ENCODE measurements at places on chromosomes 7 and 10.
A peak's percentile ranks its signal among the peaks of the same experiment; 100 is the strongest.

- no peak for DNase-seq
These were observed 1.4 kb downstream of the SCD start for GRCh38 chr10:100348389-100348927.

DNA sequence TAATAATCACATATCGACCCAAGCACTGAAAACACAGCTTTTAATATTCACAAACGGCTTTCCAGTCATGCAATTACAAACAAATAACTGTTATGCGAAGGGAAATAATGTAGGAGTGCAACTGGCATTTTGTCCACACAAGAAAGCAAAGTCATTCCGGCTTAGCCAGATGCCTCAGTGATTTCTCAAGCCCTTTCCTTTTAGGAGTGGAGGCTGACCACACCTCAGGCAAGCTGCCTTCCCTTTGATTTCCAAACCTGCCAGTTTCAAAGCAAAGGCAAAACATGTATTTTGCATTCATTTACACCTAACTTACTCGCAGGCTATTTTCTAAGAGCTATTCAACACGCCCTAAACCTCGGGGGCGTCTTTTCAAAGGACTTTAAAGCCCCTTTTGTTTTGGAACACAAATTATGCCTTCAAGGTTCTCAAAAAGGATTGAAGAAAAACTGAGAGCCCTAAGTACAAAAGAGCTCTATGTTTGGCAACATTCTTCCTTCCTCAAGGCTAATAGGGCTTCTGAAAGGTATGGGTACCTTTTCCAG lies 109.6 kb downstream of the CPXM2 start:
- DNase-seq = no peak

DNA sequence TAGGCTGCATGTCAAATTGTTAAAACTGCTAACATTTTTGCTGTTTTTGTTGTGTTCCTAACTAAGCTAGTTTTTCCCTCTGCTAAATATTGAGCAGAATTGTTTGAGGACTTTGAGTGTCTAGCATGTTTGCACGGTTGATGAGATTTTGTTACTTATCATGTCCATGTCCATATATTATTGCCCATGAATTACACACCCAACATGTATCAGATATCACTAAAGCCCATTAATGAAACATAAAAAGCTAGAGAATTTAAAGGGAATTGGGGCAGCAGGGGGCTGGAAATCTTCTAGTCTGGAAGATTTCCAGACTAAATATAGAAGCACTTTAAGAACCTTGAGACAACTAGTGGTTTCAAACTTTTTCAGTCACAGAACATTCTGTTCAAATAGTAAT lies 197.7 kb downstream of the SNX10 start:
- DNase-seq = no peak

DNA sequence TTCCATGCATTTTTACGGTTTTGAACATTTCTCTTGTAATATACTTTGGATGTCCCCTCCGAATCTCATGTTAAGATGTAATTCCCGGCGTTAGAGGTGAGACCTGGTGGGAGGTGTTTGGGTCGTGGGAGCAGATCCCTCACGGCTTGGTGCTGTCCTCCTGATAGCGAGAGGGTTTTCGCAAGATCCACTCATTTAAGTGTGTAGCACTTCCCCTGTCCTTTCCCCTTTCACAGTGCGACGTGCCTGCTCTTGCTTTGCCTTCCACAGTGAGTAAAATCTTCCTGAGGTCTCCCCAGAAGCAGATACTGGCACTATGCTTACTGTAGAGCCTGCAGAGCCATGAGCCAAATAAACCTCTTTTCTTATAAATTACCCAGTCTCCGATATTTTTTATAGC lies 6.6 kb downstream of the GPR141 start:
- no peak for DNase-seq

DNA sequence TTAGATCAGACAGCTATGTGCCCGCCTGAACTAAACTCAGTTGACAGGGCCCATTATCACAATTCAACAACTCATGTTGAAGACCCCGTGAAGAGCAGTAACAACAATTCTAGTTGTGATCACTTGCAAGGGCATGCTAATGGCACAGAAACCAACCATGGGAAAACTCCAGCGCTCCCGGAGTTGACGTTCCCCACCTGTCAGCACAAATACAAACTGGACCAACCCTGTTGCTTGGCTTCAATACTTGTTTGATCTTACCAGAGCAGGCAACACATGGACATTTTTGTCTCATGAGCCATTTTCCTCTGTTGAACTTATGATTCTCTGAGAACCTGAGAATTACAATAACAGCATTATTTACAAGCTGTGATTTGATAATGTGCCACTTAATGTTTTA lies 119.0 kb upstream of the LANCL2 start:
- DNase-seq = no peak

DNA sequence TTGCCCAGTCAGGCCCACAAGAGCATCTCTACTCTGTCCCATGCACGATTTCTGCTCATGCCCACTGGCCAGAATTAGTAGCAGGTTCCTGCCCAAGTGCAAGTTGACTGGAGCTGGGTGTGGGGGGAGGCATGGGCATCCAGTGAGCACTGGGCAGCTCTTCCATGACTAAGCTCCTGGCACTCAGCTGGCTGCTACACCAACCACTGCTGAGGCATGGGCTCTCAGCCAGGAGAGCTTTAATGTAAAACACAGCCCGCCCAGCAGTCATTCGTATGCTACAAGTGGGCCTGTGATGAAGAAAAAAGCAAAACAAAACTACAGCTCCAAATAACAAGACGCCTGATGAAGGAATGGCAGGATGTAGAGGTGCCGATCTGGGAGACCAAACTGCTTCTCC lies 335.4 kb upstream of the PFKP start:
- no peak for DNase-seq

DNA sequence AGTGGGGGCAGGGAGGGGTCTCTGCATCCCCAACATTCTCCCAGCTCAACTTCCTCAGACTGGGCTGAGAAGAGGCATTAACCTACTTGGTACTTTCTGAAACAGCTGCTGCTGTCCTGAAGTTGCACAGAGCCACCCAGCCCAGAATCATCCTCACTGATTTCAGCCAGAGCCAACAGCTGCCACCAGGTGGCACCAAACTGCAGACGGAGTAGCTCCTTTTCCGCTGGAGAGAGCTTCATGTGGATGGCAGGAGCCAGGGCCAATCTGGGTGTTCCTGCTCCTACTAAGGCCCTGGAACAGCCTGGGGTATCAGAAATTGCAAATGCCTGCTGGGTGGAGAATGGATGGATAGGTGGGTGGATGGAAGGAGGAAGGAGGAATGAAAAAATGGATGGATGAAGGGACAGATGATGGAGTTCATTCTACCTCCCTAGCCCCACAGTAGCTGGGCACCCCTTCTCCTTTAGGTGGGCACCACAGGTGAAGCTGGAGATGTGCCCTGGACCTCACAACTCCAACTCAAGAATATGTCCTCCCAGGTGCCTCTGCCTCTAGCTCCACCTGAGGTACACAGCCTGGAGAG lies 11.8 kb upstream of the DRGX start:
- DNase-seq = peak; percentile 80

GRCh38 chr7:110573862-110574528 lies 516.9 kb upstream of the LRRN3 start:
- no peak for DNase-seq

GRCh38 chr7:143992670-143993069 lies 7.5 kb upstream of the OR6B1 start:
- DNase-seq = no peak

DNA sequence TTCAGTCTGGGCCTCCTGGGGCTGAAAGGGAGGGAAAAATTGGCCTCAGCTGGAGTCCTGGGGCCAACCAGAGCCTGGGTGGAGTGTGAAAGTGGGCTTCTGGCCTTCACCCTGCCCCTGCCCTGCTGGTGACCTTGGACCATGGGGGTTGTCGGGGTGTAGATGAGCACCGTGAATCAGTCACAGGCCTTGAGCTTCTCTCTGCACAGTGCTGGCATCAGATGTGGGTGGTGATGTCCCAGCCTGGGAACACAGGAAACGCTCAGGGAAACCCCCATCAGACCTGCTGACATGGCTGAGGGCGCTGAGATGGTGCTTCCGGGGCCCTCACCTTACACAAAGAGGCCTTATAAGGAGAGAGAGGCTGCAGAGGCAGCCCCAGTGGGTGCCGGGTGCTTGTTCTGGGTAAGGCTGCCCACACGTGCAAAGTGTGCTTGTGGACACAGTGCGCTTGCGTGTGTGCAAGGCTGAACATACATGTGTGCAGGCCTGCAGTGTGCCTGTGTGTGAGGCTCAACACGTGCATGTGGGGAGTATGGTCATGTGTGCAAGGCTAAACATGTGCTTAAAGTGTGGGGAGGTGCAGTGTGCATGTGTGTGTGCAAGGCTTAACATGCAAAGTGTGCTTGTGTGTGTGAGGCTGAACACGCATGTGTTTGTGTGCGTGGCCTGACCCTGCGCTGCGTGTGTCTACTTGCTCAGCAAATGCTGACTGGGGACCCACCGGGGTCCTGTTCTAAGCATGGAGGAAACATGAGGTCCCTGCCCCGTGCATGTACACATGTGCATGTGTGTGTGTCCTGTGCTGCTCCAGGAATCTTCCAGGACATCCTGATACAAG lies 6.5 kb downstream of the ARPC1B start:
- no peak for DNase-seq

Measured in right forelimb (tissue), 1 donor.